ENCODE measurements at places on chromosomes 5 and 9.

- DNase-seq = no peak
These were observed 72.0 kb downstream of the ZNF474 start for GRCh38 chr5:122201365-122201764.

DNA sequence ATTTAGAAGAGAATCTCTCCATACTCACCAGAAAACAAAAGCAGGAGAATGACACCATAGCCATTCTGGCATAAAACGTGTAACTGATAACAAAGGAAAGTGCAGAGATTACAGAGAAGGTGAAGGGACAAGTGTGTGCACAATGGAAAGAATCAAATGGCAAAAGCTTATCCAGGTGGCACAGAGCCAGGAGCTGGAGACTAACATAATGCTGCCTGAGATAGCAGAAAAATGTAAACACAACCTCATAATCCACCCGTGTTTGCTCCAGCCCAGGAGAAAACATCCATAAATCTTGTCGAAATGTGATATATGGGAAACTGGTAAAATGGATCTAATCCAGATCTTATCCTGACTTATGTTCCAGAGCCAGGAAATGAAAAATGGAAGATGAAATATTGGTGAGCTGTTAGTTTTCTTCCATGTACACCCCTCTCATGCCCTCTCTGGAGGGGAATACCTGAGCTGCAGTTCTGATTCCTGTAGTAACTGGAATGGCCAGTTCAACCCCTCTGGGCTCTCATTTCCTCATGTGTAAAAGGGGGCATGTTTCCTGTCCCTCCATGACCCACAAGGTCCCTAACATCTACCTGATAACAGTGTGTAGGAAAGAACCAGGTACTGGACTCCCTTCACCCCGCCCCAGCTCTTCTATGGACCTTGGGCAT is 212.3 kb upstream of the DAPK1 start:
- no peak for DNase-seq

- DNase-seq = no peak
These were observed 163.2 kb downstream of the LPAR1 start for GRCh38 chr9:110874963-110875674.

- DNase-seq = no peak
These were observed 11.7 kb upstream of the SNCAIP start for GRCh38 chr5:122300374-122300773.

GRCh38 chr5:59275510-59276324 is 617.8 kb downstream of the PDE4D start:
- DNase-seq = no peak

GRCh38 chr5:170532935-170533334 is 29.1 kb downstream of the KCNIP1 start:
- no peak for DNase-seq

- no peak for DNase-seq
These were observed 136.7 kb upstream of the TNFAIP8 start for GRCh38 chr5:119218830-119219782.

DNA sequence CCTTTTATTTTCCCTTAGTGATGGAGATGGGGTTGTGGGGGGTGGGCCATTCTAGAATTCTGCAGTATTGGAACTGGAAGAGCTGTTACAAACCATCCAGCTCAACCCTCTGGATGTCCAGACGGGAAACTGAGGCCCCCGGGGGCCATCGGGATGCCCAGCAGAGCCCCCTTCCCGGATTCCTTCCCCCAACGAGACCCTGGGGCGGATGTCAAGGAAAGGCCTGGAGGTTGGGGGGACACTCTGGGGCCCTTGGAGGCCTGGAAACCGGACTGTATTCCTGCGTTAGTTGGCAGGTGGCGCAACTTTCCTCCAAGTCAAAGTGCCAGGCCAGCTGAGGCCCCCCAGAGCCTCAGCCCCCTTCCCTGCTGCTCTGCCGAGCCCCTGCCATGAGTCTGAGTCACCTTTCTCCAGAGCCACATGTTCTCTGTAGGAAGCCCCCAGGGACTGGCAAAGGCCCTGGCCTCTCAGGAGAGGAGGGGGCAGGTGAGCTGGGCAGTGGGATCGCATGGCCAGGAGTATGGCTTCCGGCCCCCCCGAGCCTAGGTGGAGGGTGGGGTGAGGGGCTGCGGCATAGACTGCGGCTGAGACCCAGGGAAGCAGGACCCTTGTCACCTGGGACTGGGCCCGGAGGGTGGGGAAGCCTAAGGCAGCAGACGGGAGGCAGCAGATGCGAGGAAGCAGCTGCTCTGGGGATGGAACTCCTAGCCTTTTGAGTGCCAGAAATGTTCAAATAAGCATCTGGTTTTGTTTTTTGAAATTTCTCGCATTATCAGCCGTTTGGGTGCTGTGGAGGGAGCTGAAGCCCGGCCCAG is 17.8 kb upstream of the FIBCD1 start:
- DNase-seq = no peak

DNA sequence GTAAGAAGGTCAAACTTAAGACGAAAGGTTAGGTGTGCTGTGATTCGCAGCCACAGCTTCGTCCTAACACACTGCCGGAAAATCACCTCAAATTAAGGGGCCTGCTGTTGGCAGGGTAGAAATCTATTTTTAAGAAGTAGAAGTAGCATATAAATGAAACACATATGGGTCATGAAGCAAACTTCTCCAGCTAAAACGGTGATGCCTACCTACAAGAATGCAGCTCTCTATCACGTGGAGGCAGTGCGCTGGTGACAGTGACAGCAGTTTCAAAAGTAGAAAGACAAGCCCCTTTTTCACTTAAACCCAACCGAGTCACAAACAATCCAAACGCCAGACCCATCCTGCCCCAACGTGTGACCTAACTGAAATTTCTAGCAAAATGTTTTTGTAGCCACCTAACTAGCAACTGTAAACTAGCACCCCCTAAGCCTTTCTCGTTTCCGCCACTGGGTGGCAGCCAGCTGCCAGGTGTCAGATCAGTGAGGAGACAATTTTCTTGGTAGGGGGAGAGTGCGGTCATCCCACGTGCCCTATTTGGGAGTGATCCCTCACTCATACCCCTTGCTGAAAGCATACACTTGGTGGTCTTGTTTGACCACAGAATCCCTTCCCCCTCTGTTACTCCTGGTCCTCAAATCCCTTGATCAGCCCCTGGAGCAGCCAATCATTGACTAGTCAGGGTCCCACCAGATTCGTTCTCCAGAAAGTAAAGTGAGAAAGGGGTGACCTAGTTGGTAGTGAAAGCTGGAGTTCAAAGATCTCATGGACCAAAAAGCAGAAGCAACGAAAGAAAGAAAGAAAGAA is 71.8 kb upstream of the MAMDC2 start:
- peak; percentile 66 for DNase-seq
